Glutamatergic neuron (in vitro differentiated cells): ENCODE measurements at places on chromosomes 3 and 15. TPM values are rescaled to one million over a fixed set of nuclear protein-coding genes. Genes with fewer than 3 reads are reported as not detected.

DNA sequence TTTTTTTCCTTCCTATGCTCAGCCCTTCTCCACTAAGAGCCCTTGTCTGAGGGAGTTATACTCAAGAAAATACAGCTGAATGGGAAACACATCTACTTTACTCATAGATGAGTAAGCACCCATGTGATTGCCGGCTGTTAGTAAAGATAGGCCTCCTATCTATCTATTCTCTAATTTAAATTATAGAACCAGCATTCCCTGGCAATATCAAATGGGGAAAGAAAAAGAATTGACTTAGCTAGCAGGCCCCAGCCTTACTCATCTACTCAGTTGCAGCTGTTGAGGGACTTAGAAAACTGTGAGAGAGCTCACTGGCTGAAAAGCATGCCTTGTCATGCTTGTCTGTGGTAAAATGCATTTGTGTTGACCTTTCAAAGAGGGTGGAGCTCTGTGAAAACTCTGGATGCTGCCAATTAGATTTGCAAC, 116.9 kb upstream of the LRRFIP2 start:
- DNase-seq, result no peak

DNA sequence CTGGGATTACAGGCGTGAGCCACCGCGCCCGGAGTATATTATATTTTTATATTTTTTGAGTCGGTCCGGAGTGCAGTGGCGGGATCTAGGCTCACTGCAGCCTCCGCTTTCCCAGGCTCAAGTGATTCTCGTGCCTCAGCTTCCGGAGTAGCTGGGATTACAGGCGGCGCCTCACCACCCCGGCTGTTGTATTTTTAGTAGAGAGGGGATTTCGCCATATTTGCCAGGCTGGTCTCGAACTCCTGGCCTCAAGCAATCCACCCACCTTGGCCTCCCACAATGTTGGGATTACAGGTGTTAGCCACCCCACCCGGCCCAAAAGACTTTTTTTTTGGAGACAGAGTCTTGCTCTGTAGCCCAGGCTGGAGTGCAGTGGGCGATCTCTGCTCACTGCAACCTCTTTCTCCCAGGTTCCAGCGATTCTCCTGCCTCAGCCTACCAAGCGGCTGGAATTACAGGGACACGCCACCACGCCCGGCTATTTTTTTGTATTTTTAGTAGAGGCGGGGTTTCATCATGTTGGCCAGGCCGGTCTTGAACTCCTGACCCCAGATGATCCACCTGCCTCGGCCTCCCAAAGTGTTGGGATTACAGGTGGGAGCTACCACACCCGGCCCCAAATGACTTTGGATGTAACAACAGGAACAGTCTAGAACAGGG, 1.0 kb downstream of the ZNF589 start:
- DNase-seq, result no peak

GRCh38 chr3:179146911-179147513, 1.1 kb upstream of the PIK3CA start:
- no peak for DNase-seq

- DNase-seq, result no peak
Observed at GRCh38 chr3:174541708-174542315, 317.3 kb upstream of the NAALADL2 start.

GRCh38 chr15:73010154-73011152, 41.8 kb upstream of the NEO1 start:
- no peak for DNase-seq

DNA sequence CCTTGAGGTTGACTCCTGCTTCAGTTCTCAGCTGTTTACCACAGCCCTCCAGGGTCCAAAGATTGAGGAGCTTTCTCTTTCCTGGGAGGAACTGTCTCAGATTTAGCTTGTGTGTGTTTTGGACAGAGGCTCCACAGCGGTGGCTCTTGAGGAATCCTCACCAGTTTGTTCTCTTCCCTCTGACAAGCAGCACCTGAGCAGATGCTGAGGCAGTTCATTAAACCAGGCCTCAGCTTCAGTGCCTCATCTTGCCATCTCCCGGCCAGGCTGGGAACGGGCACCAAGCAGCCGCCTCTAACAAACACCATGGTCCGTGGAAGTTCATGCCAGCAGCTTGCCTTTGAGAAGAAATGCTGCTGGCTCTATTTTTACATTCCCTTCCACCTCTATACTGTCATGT, 25.8 kb upstream of the TIMP4 start:
- no peak for DNase-seq

- DNase-seq, result no peak
Observed at GRCh38 chr3:125394406-125394805, 19.3 kb upstream of the ZNF148 start.

SPG21 gene
- 82.7 TPM for total RNA-seq

USP8 gene
- 49.3 TPM for total RNA-seq

C2CD4A gene
- 0.20 TPM for total RNA-seq
